ENCODE measurements at places on chromosomes 11 and 22. TPM values are rescaled to one million over a fixed set of nuclear protein-coding genes. Genes with fewer than 3 reads are reported as not detected.
A peak's percentile ranks its signal among the peaks of the same experiment; 100 is the strongest.

DNA sequence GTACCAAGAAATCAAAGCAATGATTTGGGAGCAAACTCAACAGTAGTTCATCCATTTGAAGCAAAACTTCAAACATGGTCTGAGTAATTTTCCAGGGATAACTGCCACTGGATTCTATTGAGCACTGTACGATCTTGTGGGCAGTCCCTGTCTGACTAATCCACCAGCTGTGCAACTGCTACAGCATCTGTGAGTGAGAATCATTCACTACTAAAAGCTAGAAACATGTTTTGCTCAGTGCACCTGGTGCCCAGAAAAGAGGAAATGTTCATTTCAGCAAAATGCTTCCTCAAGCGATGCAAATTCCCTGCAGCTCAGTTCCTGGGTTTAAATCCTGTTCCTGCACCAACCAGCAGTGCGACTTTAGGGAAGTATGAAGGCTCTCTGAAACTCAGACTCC is 1077.9 kb downstream of the DLG2 start:
- peaks cover 3% of the 10 kb centered on the region for H3K27me3 ChIP-seq
- no peak overlapping the region for H3K4me3 ChIP-seq
- DNase-seq = peak; percentile 69
- no peaks in the 10 kb centered on the region for H3K36me3 ChIP-seq
- H3K4me1 ChIP-seq = peaks cover 15% of the 10 kb centered on the region

DNA sequence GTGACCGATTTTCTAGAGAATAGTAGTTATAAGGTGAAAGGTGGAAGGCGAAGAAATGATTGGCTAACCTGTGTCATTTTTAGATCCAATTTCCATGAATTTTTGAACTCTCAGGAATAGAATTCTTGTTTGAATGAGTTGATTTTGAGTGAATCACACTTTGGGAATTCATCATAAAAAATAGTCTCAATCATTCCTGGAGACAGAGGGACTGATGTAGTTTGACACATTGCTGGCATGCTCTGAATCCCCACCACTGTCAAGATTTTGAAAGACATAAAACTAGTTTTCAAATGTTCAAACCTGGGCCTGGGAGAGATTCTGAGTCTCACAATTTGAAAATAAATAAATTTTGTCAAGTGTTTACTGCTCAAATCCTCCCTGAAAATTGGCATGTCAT is 861.4 kb upstream of the RAG2 start:
- H3K4me1 ChIP-seq = no peaks in the 10 kb centered on the region
- H3K4me3 ChIP-seq = no peak overlapping the region
- no peak overlapping the region for H3K27ac ChIP-seq
- DNase-seq = no peak
- no peaks in the 10 kb centered on the region for H3K36me3 ChIP-seq

The CDC42BPG gene
- 9.3 TPM for total RNA-seq

GRCh38 chr11:133835593-133836548 is 9.4 kb downstream of the SPATA19 start:
- no peak for DNase-seq
- H3K27me3 ChIP-seq = no peaks in the 10 kb centered on the region
- H3K27ac ChIP-seq = no peak overlapping the region
- H3K4me3 ChIP-seq = no peak overlapping the region
- H3K4me1 ChIP-seq = no peaks in the 10 kb centered on the region
- no peaks in the 10 kb centered on the region for H3K36me3 ChIP-seq

DNA sequence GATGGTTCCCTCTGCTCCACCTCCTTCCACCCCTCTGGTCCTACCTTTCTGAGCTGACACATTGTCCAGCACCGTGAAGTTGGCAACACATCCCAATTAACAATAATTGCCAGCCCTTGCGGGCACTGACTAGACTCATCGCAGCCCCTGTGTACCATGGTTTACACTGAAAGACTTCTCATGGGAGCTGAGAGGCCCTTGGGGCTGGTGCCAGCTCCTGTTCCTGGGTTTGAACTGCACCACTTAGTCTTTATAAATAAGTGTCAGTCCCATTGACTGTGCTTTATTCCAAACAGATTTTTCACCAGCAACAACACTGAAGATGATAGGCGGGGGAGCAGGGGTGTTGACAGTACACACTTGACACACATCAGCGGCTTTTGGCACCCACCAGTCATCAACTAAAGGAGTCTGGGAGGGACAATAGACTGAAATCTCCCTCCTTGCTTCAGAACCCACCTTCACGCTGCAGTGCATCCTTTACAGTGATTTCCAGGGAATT is 447.3 kb downstream of the NTM start:
- H3K36me3 ChIP-seq = no peaks in the 10 kb centered on the region
- no peak overlapping the region for H3K4me3 ChIP-seq
- no peaks in the 10 kb centered on the region for H3K4me1 ChIP-seq
- no peak for DNase-seq

- H3K27me3 ChIP-seq = no peaks in the 10 kb centered on the region
- no peak overlapping the region for H3K27ac ChIP-seq
- H3K4me1 ChIP-seq = no peaks in the 10 kb centered on the region
- DNase-seq = no peak
- no peak overlapping the region for H3K4me3 ChIP-seq
These were observed 362.5 kb downstream of the TBC1D22A start for GRCh38 chr22:47124961-47125360.

DNA sequence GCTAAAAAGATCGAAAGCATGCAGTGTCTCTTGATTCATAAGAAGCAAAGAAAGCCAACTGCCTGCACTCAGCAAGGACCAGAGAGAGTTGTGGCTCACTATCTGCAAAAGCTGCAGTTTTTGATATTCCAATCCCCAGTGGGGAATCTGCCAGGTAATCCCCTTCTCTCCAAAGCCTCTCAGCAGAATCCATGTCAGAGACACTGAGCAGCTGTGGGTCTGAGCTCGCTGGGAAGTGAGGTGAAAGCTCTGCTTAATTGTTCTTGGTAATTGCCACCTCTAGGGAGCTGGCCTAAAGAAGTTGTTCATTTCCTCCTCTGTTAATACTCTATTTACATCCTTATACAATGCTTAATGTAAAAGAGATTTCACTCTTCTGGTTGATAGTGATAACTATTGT is 261.3 kb upstream of the LRRC4C start:
- no peak overlapping the region for H3K27ac ChIP-seq
- H3K27me3 ChIP-seq = no peaks in the 10 kb centered on the region
- DNase-seq = no peak
- no peaks in the 10 kb centered on the region for H3K36me3 ChIP-seq
- no peak overlapping the region for H3K4me3 ChIP-seq

The DRD2 gene
- total RNA-seq = not detected

GRCh38 chr11:88683024-88683423 is 345.5 kb upstream of the CTSC start:
- H3K4me3 ChIP-seq = no peak overlapping the region
- no peak for DNase-seq
- H3K4me1 ChIP-seq = no peaks in the 10 kb centered on the region
- no peak overlapping the region for H3K27ac ChIP-seq
- no peaks in the 10 kb centered on the region for H3K27me3 ChIP-seq

GRCh38 chr22:48254311-48254873 is 1491.9 kb downstream of the TBC1D22A start:
- H3K27ac ChIP-seq = no peak overlapping the region

DNA sequence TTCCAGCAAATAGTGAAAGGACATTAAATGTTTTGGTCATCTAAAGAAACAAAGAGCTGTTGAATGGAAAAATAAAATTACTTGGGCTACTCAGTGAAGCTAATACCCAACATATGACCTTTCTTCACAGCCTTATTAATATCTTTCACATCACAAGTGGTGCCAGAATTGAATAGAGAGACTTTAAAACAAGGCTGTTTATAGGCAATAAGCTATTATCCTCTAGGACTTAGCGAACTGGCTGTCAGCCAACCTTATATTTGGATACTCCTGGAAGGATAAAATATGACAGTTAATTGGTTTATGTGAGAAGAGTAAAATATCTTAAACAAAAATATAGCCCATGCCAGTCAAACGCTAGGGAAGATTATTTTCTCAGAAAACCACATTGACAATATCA is 225.5 kb upstream of the BLID start:
- no peak overlapping the region for H3K27ac ChIP-seq
- H3K36me3 ChIP-seq = no peaks in the 10 kb centered on the region
- H3K4me3 ChIP-seq = no peak overlapping the region

- H3K4me3 ChIP-seq = no peak overlapping the region
These were observed 1.6 kb upstream of the TMPRSS13 start for GRCh38 chr11:117930668-117931330.

The NLRX1 gene
- 10.4 TPM for total RNA-seq

The CD3G gene
- total RNA-seq = 0.34 TPM

The OR8D1 gene
- not detected for total RNA-seq

DNA sequence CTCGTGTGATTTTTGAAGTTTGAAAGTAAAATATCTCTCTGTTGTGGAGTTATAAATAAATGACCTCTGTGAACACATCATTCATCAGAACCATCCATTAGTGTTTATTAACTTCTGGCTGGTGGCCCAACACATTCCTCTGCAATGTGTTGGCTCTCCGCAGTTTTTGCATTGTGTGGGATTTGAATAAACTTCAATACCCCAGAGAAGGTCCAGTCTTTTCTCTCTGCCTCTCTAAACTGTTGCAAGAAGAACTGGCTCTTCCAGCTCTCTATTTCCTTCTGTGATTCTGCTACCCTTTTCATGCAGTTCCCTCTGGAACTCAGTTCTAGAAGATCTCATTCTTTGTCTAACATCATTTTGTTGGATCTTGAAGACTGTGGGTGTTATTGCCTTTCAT is 125.0 kb upstream of the ARHGAP42 start:
- H3K27ac ChIP-seq = no peak overlapping the region
- no peaks in the 10 kb centered on the region for H3K27me3 ChIP-seq
- H3K36me3 ChIP-seq = no peaks in the 10 kb centered on the region
- DNase-seq = no peak
- no peaks in the 10 kb centered on the region for H3K4me1 ChIP-seq

The APOL5 gene
- not detected for total RNA-seq

- peak overlapping the region; percentile 98 for H3K27ac ChIP-seq
- no peaks in the 10 kb centered on the region for H3K27me3 ChIP-seq
- no peak for DNase-seq
- H3K4me3 ChIP-seq = no peak overlapping the region
- peaks cover 96% of the 10 kb centered on the region for H3K4me1 ChIP-seq
- peaks cover 21% of the 10 kb centered on the region for H3K36me3 ChIP-seq
These were observed 24.2 kb downstream of the CD44 start for GRCh38 chr11:35163209-35163608.

The KCNJ11 gene
- 2.0 TPM for total RNA-seq

The APOBEC3A gene
- total RNA-seq = not detected

The PRRG4 gene
- total RNA-seq = 0.07 TPM

DNA sequence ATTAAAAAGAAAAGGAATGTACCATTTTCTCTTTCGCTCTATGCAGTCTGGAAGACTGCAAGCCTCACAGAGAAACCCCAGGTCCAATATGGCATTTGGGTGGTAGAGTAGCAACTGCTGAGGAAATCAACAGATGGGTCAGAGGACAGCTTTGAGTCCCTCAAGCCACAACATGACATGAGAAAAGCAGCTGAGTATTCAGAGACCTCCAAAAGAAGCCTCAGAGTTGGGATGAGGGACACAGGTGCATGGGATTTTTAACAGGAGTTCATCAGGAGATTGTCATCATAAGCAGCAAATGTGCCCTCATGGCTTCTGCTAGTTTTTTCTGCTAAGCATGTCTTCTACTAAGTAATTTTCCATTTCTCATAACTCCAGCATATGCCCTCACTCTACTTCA is 111.6 kb downstream of the BLID start:
- no peak overlapping the region for H3K27ac ChIP-seq
- no peaks in the 10 kb centered on the region for H3K36me3 ChIP-seq
- H3K27me3 ChIP-seq = no peaks in the 10 kb centered on the region
- no peaks in the 10 kb centered on the region for H3K4me1 ChIP-seq
- no peak overlapping the region for H3K4me3 ChIP-seq
- no peak for DNase-seq

The MIOX gene
- not detected for total RNA-seq

The MUC5AC gene
- total RNA-seq = not detected

DNA sequence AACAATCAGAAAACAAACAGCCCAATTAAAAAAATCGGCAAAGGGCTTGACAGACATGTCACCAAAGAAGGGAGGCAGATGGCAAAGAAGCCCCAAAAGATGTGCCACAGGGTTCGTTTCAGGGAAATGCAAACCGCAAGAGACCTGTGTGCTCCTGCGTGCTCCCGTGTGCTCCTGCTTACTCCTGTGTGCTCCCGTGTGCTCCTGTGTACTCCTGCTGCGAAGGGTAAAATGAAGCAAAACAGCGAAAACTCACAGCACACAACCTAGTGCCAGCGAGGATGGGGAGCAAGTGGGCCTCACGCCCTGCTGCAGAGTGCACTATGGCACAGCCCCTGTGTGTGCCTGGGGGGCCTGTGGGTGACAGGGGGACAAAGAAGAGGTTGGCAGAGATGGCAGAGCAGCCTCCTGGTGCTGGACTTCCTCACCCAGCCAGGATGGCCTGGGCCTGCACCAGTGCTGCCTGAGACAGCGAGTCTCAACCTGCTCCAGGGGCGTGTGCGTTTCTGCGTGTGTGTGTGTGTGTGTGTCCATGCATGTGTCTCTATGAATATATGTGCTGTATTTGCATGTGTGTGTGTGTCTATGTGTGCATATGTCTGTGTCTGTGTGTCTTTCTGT is 14.0 kb downstream of the ASCL2 start:
- H3K36me3 ChIP-seq = no peaks in the 10 kb centered on the region
- H3K4me3 ChIP-seq = no peak overlapping the region
- no peaks in the 10 kb centered on the region for H3K27me3 ChIP-seq
- H3K4me1 ChIP-seq = no peaks in the 10 kb centered on the region
- no peak overlapping the region for H3K27ac ChIP-seq
- DNase-seq = no peak

The MS4A7 gene
- total RNA-seq = 27.2 TPM

DNA sequence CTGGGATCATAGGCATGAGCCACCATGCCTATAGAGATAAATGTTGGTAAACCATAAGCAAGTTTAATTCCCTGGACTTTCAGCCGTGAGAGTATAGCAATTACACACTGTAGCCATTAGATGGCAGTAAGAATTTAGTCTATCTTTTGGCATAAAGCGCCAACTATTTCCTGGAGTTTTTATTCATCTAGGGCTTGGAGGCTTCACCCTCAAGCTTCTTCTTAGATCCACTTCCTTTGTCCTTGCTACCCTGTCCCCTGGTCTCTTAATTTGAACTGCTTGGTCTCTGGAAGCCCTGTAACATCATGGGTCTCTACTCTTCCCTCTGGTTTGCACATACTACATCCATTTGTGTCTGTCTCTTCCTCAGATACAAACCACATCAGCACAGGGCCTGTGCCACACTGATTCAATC is 38.2 kb downstream of the OR10A6 start:
- no peaks in the 10 kb centered on the region for H3K27me3 ChIP-seq
- no peaks in the 10 kb centered on the region for H3K36me3 ChIP-seq
- peak; percentile 52 for DNase-seq
- H3K27ac ChIP-seq = no peak overlapping the region

GRCh38 chr11:104148074-104148473 is 15.9 kb downstream of the PDGFD start:
- no peaks in the 10 kb centered on the region for H3K4me1 ChIP-seq
- H3K4me3 ChIP-seq = no peak overlapping the region
- no peaks in the 10 kb centered on the region for H3K27me3 ChIP-seq
- DNase-seq = no peak

- DNase-seq = no peak
- no peak overlapping the region for H3K27ac ChIP-seq
- H3K4me1 ChIP-seq = peaks cover 24% of the 10 kb centered on the region
- no peaks in the 10 kb centered on the region for H3K27me3 ChIP-seq
These were observed 8.5 kb upstream of the XBP1 start for GRCh38 chr22:28808716-28809355.

The KCNQ1 gene
- total RNA-seq = 28.8 TPM

GRCh38 chr22:48350456-48350855 is 1477.2 kb downstream of the BRD1 start:
- no peaks in the 10 kb centered on the region for H3K36me3 ChIP-seq
- no peak overlapping the region for H3K4me3 ChIP-seq
- H3K4me1 ChIP-seq = no peaks in the 10 kb centered on the region

The LRRC74B gene
- 0.17 TPM for total RNA-seq

GRCh38 chr22:35893698-35894097 is 134.9 kb downstream of the RBFOX2 start:
- H3K36me3 ChIP-seq = no peaks in the 10 kb centered on the region
- no peaks in the 10 kb centered on the region for H3K4me1 ChIP-seq
- no peak for DNase-seq
- H3K27me3 ChIP-seq = peaks cover 8% of the 10 kb centered on the region
